Right atrium auricular region (tissue), 2 donors: ENCODE measurements at places on chromosomes 2 and 18.
A peak's percentile ranks its signal among the peaks of the same experiment; 100 is the strongest.

DNA sequence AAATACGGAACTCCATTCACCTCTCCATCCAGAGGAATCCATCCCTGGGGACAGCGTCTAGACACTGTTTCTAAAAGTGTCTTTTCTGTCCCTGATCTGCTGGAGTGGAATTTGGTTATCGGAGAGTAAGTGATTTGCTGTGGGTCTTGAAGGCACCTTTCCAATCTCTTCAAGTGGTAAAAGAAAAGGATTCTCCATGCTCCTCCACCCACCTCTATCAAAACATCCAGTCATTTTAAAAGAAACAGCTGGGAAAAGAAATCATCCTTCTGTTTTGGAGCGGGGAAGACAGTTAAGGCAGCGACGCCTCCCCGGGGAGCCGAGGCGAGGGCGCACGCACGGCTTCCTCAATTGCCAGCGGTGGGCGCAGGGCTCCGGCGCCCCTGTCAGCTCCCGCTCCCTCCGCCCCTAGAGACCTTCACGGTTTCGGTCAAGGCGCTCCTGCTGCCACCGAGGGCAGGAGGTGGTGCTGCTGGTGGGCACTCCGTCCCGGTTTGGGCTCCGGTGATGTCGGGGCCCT is 547 bp downstream of the SLC35F5 start:
- peak; percentile 60 for DNase-seq

GRCh38 chr2:174762464-174762863 is 1.8 kb downstream of the CHRNA1 start:
- DNase-seq, result no peak

GRCh38 chr2:147760984-147761383 is 83.8 kb upstream of the ACVR2A start:
- no peak for DNase-seq

DNA sequence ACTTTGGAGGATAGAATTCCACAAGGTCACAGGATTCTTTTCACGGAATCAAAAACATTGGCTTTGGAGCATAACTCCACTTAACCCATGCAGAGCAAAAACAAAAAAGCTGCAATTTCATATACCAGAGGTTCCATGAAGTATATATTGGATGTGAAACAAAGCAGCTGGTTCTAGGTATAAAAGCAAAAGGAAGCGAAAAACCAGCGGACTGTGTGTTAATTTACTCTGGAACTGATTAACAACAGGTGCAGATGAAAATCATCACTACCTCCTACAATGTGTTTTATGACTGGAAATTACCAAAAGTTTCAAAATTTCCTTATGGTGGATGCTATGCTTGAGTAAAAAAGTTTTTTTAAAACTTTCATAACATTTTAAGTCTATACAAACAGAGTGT is 54.4 kb upstream of the LINC00305 start:
- no peak for DNase-seq

- peak; percentile 57 for DNase-seq
Observed at GRCh38 chr18:2855560-2856350, 8.9 kb downstream of the EMILIN2 start.

DNA sequence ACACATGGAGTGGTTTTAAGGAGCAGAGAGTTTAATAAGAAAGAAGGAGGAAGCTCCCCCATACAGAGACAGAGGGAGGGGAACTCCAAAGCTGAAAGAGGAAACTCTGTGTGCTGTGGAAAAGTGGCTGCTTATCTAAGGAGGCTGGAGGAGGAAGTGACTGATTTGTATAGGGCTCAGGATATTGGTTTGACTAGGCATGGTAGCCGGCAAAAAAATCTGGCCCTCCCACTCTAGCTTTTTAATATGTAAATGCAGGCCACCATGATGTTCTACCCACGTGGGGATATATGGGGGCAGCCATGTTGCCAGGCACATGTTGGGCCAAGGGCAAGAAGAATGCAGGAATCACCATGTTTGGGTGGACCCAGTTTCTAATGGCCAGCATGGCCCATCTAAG is 64.3 kb downstream of the HNMT start:
- DNase-seq, result no peak
